Effector memory CD4-positive, alpha-beta T cell (primary cell): ENCODE measurements at places on chromosomes 16 and 17.

GRCh38 chr16:799948-800833, at the start of gene GNG13:
Gene GNG13 (minus strand): TSS chr16:800734. CDS start chr16:799077, 1,657 bp downstream.
- no peak for DNase-seq

DNA sequence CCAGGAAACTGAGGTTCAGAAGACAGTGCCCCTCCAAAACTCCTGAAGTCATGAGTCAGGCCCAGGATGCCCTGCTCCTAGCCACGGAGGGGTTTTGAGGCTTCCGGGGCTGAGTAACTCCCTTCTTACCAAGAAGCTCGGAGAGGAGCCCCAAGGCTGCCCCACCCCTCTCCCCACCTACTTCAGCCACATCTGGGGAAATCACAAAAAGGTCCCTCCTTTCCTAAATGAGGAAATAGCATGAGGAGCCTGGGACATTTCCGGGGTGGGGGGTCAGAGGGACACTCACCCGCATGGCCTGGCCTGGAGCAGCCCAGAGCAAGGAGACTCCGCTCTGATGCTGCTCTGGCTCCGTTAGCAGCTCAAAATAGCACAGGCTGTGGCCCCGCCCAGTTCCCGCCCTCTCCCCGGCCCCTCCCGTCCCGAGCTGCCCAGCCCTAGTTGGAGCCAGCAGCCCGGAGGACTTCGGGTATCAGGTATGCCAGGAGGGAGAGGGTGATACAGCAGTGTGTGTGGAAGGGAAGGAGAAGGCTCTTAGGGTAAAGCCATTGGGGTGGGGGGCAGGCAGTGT, 40.1 kb downstream of the MYO18A start:
- DNase-seq: peak; percentile 75

GRCh38 chr17:41649923-41650519, 25.6 kb upstream of the KRT17 start:
- DNase-seq: no peak

- no peak for DNase-seq
Observed at GRCh38 chr17:82375359-82376041, 3.9 kb downstream of the UTS2R start.

GRCh38 chr17:17117923-17118322, 75.7 kb downstream of the MPRIP start:
- DNase-seq: no peak

GRCh38 chr16:67055712-67056487, 27.0 kb downstream of the CBFB start:
- DNase-seq: no peak

- DNase-seq: no peak
Observed at GRCh38 chr16:17798716-17799115, 328.0 kb upstream of the XYLT1 start.
